ENCODE measurements at places on chromosomes 11 and 22.

DNA sequence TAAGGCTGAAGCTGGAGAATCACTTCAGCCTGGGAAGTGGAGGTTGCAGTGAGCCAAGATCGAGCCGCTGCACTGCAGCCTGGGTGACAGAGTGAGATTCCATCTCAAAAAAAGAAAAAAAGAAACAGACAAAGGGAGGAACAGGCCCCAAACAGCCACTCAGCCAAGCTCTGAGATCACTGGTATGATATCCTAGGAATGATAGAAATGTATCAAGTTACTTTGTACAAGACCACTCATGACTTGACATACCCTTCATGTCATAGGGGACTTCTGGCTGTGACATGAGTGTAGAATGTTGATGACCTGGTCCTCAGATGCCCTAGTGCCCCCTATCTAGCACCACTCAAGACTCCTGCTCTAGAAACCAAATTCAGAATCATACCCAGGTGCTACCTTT, 216.5 kb downstream of the NAV2 start:
- DNase-seq: no peak

DNA sequence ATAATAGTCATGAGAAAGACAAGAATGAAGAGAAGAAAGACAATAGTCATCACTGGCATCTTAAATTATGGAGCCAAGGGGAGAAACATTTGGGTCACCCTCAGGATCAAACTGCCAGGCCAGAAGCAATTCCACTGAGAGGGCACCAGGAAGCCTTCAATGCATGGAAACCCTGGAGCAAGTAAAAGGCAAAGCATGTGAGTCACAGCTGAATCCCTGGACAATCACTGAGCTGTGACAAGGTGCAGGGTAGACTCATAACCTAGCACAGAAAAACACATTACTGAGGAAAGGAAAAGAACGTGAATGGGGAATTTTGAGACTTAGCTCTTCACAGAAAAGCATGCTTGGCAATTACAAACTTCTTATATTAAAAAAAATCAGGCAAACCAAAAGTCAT, 1.6 kb downstream of the KCNJ1 start:
- no peak for DNase-seq

DNA sequence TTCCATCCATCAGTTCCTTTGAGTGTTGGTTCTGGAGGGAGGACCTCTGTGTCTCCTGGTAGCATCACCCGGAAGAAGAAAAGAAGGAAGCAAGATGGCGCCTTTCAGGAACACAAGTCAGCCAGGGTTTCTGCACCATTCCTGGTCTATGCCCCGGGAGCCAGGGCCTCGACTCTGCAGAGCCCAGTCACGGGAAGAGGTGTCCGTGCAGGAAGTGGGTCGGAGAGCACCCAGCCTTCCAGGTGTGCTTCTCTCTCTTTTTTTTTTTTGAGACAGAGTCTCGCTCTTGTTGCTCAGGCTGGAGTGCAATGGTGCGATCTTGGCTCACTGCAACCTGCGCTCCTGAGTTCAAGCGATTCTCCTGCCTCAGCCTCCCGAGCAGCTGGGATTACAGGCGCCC, 21.2 kb downstream of the MRPL21 start:
- no peak for DNase-seq

DNA sequence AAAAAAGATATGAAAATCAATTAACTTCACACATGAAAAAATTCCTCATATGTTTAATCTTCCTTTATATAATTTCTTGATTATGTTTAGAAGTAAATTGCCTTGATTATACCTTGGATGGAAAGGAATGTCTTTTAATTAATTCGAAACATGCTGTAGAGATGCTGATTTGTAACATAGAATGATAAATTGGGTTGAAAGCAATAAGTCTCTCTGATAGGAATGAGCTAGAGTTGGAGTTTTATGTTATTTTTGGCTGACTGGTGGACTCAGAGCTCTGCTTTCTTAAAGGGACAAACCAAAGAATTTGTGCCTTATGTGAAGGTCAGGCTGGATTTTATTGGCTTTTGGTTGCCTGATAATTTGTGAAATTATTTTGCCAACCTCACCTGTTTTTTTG, 94.7 kb upstream of the RAG2 start:
- DNase-seq: no peak

DNA sequence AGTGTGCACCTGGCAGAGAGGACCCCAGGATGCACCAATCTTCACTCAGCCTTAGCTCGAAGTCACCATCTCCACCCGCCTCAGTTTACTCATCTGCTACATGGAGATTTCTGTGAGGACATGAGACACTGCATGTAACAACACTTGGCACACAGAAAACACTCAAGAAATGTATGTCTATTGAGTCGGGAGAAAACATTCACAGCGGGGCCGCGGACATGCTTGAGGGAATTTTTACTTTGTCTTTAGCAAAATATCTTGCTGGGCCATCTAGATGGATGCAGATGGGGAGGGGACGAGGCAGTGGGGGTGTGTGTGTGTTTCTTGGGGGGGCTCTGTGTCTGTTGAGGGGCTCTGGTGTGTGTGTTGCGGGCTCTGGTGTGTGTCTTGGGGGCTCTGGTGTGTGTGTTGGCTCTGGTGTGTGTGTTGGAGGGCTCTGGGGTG, 28.4 kb upstream of the RFPL3 start:
- DNase-seq: no peak

DNA sequence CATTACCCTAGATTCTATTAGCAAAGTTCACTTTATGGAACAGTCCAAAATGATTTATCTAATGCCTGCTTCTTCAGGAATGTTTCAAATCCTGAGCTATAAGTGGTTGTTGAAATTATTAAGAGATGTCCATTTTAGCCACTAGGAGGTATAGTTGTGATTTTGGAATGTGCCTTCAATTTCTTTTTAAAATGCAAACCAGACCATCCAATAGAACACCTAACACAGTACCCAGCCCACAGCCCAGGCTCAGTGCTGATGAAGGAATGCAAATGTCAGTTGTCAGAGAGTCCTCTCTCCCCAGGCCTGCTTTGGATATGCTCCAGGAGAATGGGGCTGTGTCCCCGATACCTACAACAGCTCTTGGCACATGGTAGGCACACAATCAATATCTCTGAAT, 85.8 kb upstream of the E2F8 start:
- DNase-seq: no peak

- DNase-seq: no peak
Measured at GRCh38 chr11:67280788-67281551, 8.1 kb upstream of the ANKRD13D start.

- no peak for DNase-seq
Measured at GRCh38 chr22:46777609-46777970, 15.1 kb downstream of the TBC1D22A start.

DNA sequence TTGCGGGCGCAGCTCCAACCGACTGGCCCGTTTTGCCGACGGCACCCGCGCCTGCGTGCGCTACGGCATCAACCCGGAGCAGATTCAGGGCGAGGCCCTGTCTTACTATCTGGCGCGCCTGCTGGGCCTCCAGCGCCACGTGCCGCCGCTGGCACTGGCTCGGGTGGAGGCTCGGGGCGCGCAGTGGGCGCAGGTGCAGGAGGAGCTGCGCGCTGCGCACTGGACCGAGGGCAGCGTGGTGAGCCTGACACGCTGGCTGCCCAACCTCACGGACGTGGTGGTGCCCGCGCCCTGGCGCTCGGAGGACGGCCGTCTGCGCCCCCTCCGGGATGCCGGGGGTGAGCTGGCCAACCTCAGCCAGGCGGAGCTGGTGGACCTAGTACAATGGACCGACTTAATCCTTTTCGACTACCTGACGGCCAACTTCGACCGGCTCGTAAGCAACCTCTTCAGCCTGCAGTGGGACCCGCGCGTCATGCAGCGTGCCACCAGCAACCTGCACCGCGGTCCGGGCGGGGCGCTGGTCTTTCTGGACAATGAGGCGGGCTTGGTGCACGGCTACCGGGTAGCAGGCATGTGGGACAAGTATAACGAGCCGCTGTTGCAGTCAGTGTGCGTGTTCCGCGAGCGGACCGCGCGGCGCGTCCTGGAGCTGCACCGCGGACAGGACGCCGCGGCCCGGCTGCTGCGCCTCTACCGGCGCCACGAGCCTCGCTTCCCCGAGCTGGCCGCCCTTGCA, 1.0 kb downstream of the FJX1 start:
- DNase-seq: peak; percentile 54

DNA sequence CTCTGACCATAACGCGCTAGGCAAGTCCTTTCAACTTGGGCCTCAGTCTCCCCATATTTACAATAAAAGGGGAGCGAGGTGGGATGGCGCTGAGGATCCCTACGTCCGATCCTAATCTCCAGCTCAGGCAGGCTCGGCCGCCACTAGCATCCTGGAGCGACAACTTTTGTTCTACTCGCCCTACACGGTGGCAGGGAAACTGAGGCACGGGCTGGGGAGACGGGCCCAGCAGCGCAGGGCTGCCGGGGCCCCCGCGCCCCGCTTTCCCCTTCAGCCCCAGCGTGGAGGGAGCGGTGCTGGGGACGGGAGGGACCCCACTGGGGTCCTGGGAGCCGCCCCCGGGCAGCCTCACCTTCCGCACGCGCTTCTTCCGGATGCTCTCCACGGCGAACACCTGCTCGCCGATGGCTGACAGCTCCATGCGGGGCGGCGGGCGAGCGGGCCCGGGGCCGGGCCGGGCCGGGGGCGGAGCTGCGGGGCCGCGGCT, 413 bp downstream of the CBX7 start:
- no peak for DNase-seq

GRCh38 chr11:58807343-58807742, 37.2 kb downstream of the GLYATL2 start:
- DNase-seq: no peak

GRCh38 chr11:128884703-128885338, 6.3 kb upstream of the KCNJ5 start:
- peak; percentile 70 for DNase-seq

- no peak for DNase-seq
Measured at GRCh38 chr11:6481924-6482275, 599 bp downstream of the TIMM10B start.

GRCh38 chr11:90594658-90595057, 371.8 kb upstream of the CHORDC1 start:
- no peak for DNase-seq

DNA sequence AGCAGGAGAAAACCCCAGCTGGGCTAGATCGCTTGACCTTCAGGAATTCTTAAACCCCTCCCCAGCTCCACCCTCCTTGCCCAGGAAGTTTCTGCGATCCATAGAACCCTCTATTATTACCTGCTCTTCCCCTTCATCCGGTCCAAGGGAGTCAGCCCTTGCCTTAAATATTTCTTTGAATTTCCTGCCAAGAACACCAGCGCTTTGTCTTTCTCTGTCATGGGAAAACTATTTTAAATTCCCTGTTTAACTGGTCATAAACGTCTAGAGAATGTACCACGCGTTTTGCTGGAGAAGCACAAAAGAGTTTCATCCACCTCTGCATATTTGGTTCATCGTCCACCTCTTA, 496 bp upstream of the TRAF6 start:
- DNase-seq: no peak

DNA sequence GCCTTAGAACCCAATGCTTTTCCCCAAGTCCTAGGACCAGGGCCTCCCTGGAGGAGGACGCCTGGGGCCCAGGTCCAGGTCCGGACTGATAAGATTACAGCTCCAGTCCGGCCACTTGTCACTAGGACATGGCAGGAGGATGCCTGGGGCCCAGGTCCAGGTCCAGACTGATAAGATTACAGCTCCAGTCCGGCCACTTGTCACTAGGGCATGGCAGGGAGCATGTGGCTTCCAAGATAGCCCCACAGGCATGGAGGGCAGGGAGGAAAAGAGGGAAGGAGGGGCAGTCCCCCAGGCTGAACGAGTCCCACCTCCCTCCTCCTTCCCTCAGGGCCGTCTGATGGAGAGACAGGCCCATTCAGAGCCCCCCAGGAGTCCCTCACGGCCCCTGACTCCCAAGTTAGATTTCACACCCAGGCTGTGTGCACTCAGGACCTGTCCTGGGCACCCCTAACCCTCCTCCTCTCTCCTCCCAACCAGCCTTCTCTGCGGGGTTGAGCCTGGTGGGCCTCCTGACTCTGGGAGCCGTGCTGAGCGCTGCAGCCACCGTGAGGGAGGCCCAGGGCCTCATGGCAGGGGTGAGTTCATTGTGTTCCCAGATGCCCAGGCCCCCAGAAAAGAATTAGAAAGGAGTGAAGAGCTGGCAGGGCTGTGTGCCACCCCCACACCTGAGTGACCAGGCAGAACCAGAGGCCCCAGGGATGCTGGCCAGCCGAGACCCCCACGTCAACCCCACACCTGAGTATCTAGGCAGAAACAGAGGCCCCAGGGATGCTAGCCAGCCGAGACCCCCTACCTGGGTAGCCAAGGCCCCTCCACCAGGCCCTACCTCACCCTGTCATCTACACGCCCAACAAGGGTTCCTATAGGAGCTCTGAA, 2.1 kb downstream of the TSPAN32 start:
- no peak for DNase-seq

DNA sequence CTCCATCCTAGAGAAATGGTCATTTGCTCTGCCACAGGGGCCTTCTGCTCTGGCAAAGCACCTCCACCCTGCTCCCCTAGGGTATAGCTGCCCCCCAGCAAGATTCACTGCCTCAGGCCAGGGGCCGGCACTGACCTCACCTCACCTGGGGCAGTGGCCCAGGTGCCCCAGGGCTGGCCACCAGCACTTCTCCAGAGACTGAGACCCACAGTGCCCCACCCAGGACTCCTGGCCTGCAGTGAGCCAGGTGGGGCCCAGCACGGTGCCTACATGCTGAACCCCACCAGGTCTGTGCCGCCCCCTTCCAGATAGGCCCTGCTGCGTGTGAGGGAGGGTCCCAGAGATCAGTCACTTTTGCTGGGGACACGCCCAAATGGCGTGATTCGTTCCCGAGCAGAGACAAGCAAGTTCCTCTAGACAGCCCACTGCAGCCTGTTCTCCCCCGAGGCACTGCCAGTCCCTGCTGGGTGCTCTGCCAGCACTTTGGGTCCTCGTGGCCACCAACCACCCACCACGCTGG, 10.8 kb downstream of the GNB1L start:
- DNase-seq: no peak

GRCh38 chr22:24951942-24952836, at the start of gene KIAA1671:
Gene KIAA1671, plus strand, starts transcription at chr22:24952716. Its CDS starts 75,284 bp downstream, at chr22:25028000.
- DNase-seq: peak; percentile 96

- DNase-seq: no peak
Measured at GRCh38 chr11:87391496-87391895, 353.8 kb downstream of the TMEM135 start.

- no peak for DNase-seq
Measured at GRCh38 chr11:40274017-40274416, 1185.4 kb downstream of the LRRC4C start.

- no peak for DNase-seq
Measured at GRCh38 chr11:35049859-35050531, 89.0 kb upstream of the CD44 start.

DNA sequence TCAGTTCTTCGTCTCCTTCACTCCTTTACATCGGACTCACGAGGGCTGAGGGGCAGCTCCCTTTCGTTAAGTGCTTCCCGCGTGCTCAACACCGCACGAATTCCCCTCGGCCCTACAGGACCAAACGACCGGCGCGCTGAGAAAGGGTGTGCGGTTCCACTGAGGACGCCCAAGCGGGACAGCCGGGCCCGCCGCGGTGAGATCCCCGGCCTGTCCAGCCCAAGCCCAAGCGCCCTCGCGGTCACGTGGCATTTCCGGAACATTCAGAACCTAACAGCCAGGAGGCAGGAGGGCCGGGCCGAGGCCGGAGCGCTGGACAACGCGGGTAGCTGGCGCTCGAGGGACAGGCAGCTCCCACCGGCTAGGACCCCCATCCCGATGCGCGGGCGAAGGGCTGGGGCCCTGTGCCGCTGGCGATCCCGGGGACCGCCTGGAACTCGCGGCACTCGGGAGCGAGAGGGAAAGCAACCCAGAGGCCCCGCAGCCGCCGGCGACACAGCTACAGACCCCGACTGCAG, 737 bp upstream of the STIP1 start:
- peak; percentile 78 for DNase-seq

- no peak for DNase-seq
Measured at GRCh38 chr22:39999144-39999757, 4.5 kb downstream of the FAM83F start.

Measured in cerebellum (tissue), 4 donors.